ENCODE measurements at places on chromosomes 1 and 21.

DNA sequence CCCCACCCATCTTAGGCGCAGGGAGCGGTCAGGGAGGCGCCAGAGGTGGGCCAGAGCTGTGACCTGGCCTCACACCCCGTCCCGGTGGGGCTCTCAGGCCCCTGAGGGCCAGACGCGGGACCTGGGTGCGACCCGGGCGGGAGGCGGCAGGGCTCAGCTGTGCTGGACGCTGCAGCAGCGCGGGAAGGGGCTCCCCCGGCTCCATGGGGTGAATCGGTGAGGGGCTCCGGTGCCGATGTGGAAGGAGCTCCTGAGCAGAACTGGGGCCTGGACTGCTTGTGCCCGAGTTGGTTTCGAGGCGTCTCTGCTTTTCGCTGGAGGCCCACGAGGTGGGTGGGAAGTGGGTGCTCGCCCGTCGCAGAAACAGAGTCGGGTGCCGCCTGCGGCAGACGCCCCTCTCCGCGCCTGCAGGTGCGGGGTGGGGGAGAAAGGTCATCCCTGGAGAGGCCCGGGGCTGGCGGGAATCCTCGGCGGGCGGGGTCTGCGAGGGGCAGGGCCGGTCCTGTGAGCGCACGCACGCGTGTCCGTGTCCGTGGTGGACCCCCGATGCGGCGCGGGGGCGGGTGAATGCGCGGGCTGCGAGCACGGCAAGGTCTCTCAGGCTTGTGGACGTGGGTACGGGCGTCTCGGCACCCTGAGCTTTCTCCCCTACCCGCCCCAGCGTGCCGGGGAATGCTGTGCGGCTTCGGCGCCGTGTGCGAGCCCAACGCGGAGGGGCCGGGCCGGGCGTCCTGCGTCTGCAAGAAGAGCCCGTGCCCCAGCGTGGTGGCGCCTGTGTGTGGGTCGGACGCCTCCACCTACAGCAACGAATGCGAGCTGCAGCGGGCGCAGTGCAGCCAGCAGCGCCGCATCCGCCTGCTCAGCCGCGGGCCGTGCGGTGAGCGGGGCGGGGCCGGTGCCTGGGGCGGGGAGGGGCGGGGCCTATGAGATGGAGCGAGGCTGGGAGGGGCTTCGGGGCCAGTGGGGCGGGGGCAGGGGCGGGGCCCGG, 20.4 kb downstream of the AGRN start:
- peak; percentile 74 for DNase-seq

- peak; percentile 92 for DNase-seq
These were observed 22.2 kb downstream of the SLC2A1 start for GRCh38 chr1:42936309-42937078.

DNA sequence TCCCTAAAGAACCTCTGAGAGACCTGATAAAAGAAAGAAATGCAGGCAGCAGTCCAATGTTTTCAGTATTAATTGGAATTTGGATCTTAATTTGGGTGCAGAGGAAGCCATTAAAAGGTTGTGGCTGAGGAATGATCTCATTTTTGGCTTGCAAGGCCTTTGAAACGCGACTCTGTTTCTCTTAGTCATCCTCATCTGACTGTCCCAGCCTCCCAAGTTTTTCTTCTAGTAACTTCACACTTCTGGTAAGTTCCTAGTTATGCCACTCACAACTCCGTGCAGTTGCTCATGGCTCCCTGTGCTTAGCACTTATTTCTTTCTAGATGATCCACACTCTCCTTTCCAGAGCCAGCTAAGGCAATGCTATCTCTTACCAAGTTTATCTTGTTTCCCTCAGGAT, 147.4 kb upstream of the USP24 start:
- no peak for DNase-seq

GRCh38 chr1:217010253-217010652, 287.0 kb upstream of the ESRRG start:
- no peak for DNase-seq

GRCh38 chr1:62625415-62625814, 28.1 kb downstream of the ANGPTL3 start:
- no peak for DNase-seq

GRCh38 chr1:205287767-205288559, 33.6 kb downstream of the NUAK2 start:
- no peak for DNase-seq

- no peak for DNase-seq
These were observed 13.6 kb downstream of the NFYC start for GRCh38 chr1:40704817-40705733.
